ENCODE measurements at places on chromosomes 7 and 10.

DNA sequence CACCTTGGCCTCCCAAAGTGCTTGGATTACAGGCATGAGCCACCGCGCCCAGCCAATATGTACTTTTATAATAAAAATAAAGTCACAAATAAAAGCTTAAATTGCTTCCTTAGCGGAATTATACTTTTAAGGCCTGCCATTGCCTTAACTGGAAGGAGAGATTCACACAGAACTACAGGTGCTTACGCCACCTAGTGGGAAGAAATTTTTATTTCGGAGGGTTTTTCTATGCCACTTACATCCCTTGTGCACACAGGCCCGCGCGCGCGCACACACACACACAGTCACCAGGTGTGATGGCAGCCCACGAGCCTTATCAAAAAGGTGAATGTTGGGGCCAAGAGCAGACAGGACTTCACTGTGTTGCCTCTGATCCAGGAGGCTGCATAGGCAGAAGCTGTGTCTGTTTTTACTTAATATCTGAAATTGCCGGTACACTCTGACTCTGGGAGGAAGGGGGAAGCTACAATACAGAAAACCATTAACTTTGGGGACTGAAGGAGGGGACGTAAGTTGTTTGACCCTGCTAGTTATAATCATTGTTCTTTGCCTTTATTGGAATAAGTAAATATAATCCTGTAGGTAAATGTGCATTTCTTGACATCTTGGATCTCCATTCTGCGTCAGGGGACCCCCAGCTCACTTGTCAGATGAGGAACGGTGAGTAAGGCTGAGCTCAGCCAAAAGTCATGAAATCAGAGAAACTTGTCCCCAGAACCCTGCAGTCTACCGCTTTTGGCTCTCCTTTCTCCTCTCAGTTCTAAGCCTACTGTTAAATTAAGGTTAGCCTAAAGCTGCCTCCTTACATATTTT is 87.1 kb downstream of the SLC16A9 start:
- DNase-seq, result no peak

DNA sequence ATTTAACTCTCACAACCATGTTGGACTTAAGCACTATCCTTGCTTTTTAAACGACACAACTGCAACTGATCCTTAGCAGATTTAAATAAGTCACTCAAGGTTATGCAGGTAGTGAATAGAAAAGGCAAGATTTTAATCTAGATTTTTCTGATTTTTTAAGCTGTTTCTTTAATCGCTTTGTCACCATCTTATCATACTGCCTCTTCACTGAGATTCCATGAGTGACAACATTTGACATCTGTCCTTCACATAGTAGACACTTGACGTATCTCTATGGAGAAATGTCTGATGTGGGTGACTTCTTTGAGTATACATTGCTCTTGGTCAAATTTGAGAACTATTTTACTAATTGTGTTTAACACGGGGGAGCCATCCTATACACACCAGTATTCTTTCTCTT is 839.7 kb downstream of the GATA3 start:
- no peak for DNase-seq

GRCh38 chr7:18345641-18346234 is 149.8 kb upstream of the HDAC9 start:
- no peak for DNase-seq

GRCh38 chr7:99558306-99559174 is at the start of gene ZNF655:
Gene ZNF655, plus strand, starts transcription at chr7:99558642. Its CDS starts 1,918 bp downstream, at chr7:99560560.
- DNase-seq, result peak; percentile 91

DNA sequence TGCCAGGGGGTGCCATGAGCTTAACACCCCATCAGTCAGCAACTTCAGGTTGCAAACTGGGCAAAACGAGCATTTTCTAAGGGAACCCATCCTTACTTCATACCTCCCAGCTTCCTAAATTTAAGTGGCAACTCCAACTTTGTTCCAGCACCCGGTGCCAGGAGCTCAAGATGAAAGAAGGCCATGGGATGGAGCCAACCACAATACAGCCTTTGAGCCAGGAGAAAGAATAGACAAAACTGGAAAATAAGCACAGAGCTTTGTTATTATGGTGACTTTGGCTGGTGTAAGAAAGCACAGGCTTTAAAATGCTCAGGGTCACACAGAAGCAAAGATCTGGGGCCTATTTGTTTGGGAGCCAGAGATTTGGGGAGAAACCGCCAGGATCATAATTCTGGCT is 388.7 kb upstream of the MGMT start:
- no peak for DNase-seq

DNA sequence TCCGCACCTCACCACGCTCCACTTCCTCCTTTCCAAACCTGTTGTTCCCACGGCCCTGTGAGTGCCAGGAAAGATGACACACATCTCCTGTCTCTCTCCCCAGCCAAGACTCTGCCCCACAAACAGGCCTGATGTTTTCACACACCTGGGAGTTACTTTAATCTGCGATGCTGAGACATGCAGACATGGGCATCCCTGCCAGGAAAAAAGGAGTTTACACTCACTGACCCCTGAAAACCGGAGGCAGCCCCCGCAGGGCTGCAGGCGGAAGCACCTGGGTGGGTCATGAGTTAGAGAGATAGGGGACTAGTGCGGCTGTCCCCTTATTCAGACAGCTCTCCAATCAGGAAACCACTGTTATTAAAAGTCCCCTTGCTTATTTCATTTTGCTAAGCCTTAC is 106.4 kb upstream of the CARD11 start:
- no peak for DNase-seq

GRCh38 chr7:55044791-55045190 is 26.0 kb downstream of the EGFR start:
- DNase-seq, result no peak

DNA sequence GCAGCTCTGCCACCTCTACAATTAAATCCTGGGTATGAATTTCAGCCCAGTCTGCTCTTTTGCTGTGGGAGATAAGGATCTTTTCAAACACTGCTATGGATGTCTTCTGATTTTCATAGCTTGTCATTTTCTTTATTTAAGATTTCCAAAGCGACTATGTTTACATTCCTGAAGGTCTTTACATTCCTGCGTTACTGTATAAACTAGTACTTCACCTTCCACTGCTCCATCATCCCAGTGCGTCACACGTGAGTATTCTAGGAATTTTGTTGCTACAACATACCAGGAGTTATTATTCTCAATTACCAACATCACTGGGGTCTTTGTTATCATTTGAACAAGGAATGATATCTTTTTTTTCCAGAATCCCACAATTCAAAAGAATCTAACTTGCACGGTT is 944.7 kb downstream of the SORCS3 start:
- no peak for DNase-seq

DNA sequence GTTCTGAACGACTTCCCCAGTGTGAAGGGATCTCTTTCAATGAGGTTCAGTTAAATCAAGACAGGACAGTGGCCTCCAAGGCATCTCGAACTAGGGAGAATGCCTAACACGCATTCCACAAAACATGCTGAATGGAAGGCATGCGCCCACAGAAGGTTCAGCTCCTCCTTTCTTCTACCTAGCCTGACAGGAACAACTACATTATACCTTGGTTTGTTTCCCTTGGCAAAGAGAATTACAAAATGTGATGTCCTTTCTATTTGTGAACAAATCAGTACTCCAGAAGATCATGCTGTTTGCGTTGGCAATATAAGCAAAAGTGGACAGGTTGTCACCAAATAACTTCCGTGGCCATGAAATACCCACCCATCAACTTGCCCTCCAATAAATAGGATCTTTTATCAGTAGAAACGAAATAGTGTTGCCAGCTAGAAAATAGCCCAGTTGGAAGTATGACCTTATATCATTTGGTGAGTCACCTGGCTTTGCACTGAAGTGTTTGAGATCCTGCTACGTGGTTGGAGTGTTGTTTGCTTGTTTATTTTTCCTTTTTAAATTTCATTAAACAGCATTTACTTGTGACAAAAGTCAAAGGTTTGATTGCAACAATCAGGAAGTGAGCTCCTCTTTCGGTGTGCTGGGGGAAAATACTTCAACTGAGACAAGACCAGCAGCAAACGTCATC is 117.0 kb upstream of the FAM204A start:
- no peak for DNase-seq

DNA sequence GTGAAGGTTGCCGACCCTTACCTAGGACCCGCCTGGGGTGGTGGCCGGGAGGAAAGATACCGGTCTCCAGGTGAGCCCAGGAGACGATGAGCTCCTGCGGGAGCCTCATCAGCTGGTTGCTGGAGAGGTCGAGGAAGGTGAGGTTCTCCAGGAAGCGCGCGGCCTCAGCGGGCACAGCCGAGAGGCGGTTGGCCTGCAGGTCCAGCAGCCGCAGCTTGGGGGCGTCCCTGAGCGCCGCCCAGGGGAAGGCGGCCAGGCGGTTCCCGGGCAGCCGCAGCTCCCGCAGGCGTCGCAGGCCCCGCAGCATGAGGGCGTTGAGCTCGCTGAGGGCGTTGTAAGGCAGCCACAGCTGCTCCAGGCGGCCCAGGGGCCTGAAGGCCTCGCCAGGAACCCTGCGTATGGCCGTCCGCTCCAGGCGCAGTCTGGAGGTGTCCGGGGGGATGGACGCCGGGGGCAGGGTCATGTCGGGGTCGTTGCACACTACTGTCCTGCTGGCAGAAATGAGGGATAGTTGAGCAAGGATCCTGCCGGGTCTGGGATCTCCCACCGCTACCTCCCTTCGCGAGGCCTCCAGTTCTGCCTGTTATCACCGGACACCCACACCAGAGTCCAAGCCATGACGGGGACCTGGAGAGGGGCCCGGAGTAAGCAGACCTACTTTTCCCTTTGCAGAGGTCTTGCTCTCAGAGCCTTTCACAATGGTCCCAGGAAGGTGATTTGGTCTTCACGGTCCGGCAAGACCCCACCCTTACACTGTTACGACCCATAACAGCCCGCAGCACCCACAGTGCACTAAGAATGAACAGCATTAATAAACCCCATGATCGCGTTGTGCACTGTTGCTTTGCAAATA is 3.9 kb downstream of the LRIT1 start:
- DNase-seq, result no peak

DNA sequence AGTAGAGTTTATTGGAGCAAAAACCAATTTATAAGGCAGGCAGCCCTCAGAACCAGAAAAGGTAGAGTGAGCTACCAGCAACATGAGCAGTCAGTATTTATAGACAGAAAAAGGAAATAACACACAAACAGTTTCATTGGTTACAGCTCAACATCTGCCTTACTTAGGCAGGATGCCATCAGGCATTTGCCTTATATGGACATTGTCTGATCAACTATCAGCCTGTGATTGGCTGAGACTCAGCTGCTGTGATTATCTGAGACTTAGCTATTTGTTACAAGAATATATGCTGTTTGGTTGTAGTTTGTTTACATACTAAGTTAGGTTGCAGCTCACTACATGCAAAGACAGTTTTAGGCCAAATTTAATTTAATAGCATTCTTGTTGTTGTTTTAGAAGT is 60.4 kb upstream of the CDK1 start:
- DNase-seq, result no peak

DNA sequence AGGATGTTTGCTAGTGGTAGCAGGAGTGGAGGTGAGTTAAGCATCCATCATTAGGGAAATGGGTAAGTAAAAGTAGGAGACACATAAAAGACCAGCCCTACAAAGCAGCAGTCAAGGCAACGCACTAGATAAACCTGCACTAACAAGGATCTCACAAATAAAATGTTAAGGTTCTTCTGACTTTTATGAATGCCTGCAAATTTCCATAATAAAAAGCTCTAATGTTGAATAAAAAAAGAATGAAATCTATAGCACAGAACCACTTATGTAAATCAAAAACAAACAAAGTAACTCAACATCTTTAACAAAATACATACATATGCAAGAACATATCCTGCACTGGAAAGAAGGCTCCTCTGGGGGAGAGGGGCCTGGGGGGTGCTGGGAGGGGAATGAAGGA is 4.6 kb downstream of the SGMS1 start:
- DNase-seq, result no peak

DNA sequence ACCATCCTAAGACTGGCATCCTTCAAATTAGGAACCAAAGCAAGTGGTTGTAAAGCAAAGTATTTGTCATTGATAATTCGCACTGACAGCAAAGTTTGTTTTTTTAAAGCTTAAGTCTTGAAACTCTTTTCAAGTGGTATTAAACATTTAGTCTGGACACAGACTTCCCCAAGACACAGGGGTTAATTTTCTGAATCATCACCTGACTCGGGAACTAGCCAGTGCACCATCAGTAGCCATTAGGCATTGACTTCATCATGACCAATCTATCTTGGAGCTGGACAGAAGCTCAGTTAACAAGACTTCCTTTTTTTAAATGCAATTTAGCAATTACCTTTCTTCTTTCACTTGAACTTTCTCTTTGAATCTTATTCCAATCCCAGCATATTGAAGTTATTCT is 210.6 kb downstream of the ZNF365 start:
- no peak for DNase-seq

DNA sequence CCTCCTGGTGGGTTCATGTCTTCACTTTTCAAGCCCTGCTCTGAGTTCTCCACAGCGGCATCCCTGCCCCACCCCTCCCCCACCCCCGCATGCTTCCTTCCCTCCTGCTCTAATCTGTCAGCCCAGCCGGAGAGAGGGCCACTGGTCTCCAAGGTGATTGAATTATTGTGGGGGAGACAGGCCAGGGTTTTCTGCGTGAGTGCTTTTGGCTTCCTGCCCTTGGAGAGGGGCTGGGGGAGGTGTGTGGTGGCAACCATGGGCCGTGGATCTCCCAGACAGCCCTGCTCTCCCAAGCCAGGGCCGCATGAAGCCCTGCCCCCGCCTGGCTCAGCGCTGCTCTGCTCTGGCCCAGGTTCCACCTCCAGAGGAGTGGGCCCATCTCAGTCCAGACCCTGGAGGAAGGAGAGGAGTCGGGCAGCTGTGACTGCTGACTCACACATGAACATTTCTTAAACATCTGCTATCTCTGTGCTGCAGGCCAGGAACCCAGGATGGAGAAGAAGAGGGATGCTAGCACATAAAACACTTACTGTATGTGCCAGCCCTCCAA is 109.9 kb downstream of the ZMIZ1 start:
- no peak for DNase-seq

DNA sequence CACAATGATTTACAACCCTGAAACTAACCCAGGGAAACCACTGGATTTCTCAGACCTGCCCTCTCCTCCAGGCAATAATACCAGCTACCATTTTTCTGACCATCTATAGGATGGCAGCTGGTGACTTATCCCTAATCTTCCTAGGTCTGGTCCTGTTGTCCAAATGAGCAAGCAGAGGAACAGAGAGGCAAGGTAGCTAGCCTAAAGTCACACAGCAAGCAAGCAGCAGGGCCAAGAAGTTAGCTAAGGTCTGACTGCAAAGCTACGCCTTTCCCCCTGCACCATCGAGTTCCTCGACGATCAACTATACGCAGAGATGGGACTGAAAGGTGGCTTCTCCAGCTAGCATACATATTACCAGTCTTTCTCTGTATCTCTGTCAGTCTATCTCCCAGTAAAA is 25.3 kb downstream of the ATXN7L1 start:
- no peak for DNase-seq

- no peak for DNase-seq
Observed at GRCh38 chr10:60384708-60385398, 4.8 kb downstream of the ANK3 start.

- DNase-seq, result no peak
Observed at GRCh38 chr10:124145109-124145870, 51.9 kb upstream of the CHST15 start.

GRCh38 chr7:120995654-120996053 is 7.1 kb downstream of the CPED1 start:
- DNase-seq, result no peak
